T-helper 9 cell (primary cell): ENCODE measurements at places on chromosomes 7 and 10.

DNA sequence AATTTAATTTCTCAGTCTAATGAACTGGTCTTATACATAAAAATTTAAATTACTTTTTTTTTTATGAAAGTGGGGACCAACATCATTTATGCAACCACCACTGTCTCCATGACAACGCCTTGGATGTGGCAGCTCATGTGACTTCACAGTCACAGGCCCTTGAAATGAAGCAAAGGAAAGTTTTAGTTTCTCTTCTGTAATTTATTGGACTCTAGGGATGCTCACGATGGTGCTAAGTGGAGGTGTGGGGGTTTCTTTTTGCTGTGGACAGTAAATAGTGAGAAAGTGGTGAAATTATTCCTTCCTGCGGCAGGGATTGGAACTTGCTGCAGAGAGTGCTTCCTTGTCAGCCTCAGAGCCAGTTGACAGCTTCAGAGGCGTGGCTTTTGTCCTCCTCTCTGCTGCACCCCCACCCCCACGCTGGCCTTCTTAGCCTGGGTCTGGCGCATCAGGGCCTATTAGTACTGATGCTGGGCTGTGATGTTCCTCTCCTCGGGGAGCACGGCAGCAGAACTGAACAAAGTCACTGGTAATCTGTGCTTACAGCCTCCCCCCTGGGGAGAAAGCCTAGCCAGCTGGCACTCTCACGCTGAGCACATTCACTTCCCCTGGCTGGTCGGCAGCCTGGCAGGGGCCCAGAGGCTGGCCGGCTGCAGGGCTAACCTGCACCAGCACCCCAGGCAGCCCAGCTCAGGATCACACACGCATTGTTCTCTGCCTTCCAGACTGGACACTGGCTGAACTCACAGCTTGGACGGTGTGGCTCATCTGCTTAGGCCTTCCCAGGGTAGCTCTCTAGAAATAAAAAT is 517.5 kb upstream of the GALNT17 start:
- no peak for DNase-seq

DNA sequence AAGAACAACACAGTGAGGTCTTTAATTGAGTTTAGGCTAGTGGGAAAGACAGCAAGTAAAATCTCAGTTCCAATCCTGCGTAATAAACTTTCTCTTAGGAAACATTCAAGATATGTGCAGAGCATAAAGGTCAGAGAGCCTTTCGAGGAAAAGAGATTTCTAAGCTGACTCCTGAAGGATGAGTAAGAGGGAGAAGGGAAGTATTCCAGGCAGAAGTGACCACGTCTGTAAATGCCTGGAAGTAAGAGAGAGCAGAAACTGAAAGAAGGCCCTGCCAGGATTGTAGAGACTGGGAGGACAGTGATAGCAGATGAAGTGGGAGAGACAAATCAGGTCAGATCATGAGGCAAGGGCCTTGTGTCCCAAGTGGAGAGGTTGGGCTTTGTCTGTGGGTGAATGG is 41.8 kb downstream of the PNLIPRP3 start:
- DNase-seq, result no peak

GRCh38 chr7:46945328-46945727 is 636.6 kb downstream of the TNS3 start:
- DNase-seq, result no peak

GRCh38 chr7:123355576-123356190 is 155.9 kb upstream of the SLC13A1 start:
- no peak for DNase-seq

GRCh38 chr10:116084161-116084560 is 188.8 kb downstream of the GFRA1 start:
- no peak for DNase-seq

DNA sequence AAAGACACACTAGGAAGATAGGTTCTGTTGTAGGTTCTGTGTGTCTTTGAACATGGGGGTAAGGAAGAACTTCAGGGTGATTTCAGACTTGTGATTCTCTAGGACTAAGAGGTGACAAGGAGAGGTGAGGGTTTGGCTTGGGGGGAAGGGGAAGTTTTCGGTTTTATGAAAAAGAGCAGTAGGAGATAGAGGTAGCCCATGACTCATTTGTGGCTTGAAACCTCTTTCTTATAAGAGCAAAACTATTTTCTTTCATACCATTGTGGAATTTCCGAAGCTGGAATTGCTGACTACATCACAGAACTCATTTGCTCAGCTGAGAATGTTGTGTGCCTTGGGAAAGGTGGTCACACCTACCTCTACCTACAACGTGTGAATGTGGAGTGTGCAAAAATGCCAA is 39.6 kb upstream of the IKZF1 start:
- no peak for DNase-seq

DNA sequence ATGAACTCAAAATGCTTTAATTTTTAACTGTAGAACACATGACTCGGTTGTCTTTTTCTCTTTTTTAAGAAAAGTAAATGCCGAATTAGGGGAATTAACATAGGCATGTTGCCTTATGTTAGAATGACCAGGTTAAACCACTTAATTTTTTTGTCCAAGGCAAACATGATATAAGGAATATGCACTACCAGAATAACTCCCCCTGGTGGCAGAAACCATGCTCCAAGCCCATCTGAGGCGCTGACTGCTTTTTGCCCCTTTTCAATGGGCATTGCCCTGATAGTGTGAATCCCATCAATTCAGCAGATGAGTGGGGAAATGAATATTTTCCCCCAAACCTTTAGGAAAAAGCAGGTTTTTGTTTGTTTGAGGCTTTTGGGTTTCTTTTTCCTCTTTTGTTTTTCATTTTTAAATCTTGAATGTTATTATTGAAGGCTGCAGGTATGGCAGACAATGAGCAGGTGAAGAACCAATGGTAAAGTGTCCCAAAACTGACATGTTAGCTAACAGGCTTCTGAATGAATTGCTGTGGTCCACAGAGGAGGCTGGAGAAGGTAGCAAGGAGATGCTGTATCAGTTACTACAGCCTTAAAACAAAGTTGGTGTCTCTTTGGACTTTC is 284.3 kb downstream of the SORCS3 start:
- no peak for DNase-seq

- no peak for DNase-seq
Observed at GRCh38 chr7:4168541-4168940, 513.6 kb upstream of the FOXK1 start.

DNA sequence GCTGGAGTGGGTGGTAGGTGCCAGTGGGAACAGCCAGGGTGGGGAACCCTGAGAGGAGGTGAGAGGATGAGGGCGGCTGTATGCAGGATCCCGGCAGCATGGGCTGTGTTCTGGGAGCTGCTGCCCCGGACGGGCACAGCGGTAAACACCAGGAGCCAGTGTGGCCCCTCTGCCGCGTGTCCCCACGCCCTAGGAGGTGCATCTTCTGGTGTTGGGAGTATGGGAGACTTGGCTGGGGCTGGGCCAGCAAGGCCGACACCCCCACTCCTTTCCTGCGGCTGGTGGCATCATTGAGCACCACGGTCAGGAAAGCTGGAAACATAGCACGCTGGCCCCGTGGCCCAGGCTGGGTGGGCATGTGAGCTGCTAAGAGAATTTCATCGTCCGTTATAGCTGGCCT is 24.4 kb upstream of the JAKMIP3 start:
- no peak for DNase-seq

DNA sequence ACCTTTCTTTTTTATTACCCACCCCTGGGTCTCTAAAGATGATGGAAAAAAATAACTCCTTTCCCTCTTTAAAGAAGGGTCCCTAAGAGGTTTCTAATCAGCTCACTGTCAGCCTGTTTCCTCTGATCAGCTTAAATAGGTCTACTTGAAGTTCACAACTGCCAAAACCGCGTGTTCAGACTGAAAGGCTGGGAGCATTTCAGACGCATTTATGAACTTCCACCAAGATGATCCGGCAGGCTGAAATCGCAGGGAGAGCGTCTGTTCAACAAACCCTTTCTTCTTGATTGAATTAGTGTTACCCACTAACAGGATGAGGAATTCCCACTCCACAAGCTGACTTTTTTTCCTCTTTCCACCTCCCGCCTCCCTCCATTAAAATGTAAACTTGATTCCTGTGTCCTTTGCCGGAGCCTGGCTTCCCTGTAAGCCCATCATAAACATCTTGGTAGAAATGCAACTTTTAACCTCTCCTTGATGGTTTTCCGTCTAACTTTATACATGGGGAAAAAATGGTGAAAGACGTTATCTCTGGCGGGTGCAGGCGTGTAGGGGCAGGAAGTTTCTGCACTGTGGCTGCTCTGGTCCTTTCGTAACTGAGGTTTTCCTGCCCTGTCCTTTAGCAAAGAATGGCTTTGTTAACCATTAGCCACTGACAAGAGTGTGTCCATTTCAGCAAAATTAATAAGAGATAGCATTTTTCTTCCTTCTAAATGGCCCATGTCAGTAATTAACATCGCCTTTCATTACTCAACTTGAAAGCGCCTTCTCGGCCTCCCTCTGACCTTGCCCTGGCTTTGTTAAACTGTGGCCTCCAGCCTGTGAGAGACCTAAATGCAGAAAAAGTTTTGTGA is 130.7 kb downstream of the BAMBI start:
- DNase-seq, result no peak

- no peak for DNase-seq
Observed at GRCh38 chr10:49557681-49558080, 18.8 kb upstream of the ERCC6 start.

- no peak for DNase-seq
Observed at GRCh38 chr7:43502941-43503340, 80.0 kb upstream of the STK17A start.

DNA sequence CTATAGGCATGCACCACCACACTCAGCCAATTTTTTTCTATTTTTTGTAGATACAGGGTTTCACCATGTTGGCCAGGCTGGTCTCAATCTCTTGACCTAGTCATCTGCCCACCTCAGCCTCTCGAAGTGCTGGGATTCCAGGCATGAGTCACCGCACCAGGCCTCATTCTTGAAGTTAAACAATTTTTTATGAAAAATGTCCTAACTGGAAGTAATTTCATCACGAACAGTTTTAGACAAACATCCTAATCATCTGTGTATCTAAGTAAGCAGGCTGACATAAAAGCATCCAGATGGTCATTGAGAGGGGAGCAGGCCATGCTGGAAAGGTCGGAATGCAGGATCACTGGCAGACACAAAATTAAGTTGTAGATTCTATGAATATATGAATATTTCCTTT is 269.1 kb downstream of the ZMYND11 start:
- DNase-seq, result no peak

- DNase-seq, result no peak
Observed at GRCh38 chr7:18354108-18355085, 141.2 kb upstream of the HDAC9 start.

- no peak for DNase-seq
Observed at GRCh38 chr7:9488555-9488954, 1055.1 kb downstream of the NXPH1 start.

DNA sequence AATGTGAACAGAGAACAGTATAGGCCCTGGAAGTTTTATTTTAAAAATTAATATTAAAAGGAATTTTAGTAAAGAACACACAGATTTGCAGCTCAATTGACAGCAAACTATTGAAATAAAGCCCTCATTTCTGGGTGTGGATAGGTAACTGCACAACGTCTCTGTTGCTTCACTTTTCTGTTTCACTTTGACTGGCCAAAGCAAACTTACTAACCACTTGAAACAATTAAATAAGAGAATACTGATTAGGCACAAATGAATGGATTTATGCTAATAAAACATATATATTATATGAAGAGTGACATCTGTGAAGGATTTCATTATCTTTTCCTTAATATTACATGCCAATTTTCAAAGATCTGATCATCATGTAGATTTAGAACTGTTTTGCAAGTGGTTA is 11.9 kb downstream of the ZNF804B start:
- no peak for DNase-seq

GRCh38 chr10:103490986-103491314 is 2.6 kb upstream of the NEURL1 start:
- no peak for DNase-seq

- DNase-seq, result no peak
Observed at GRCh38 chr7:155951554-155952158, 139.4 kb upstream of the SHH start.

GRCh38 chr7:5657901-5658300 is 123.6 kb downstream of the RNF216 start:
- no peak for DNase-seq

- no peak for DNase-seq
Observed at GRCh38 chr10:63137306-63137705, 4.2 kb downstream of the NRBF2 start.

- DNase-seq, result no peak
Observed at GRCh38 chr7:154649434-154649833, 353.5 kb downstream of the PAXIP1 start.

GRCh38 chr7:13988065-13988464 is 1.4 kb downstream of the ETV1 start:
- DNase-seq, result no peak

DNA sequence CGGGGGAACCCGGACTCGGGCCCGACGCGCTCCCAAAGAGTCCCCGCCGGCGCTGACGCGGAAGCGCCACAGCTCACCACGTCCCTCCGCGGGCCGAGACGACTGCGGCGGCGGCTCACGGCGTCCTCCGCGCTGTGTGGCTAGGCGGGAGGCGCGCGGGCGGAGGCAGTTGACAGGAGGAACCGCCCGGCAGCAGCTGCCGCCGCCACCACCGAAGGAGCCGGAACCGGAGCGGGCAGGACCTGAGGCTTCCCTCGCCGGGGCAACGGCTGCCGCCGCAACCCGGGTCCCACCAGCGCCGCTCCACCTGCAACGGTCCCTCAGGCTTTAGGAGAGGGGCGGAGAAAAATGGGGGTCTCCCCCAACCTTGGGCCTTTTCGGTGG is 334 bp downstream of the ZNF800 start:
- peak; percentile 54 for DNase-seq

DNA sequence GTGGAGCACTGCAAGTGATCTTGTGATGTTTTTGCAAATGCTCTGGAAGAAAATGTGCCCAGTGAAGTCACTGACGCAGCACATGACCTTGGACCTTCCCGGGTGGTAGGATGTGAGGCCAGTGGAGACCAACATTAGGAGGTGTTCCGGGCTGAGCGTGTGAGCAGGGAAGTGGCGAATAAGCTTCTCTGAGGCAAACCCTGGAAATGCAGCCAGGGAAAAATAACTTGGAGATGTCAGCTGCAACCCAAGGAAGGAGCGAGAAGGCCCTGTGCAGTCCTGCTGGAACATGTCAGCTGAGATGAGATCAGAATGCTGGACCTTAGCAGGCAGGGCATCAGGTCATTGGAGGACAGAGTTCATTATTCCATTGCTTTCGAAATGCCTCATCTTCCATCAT is 18.6 kb upstream of the SDK1 start:
- DNase-seq, result no peak
